ENCODE measurements at places on chromosomes 6 and 20.

DNA sequence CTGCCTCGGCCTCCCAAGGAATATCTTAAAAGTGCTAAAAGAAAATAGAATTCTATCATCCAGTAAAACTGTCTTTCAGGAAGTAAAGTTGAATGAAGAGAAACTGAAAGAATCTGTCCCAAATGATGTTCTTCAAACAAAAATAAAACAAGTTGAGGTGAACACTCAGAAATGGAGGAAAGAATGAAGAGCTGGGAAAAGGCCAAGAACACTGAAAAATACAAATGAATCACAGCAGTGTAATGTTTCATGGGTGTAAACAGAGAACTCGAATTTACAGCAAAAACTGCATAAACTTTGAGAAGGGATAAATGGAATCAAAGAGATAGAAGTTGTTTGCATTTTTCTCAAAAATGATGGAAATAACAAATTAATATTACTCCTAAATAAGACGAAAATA lies 317.3 kb downstream of the TAF4 start:
- DNase-seq: no peak

DNA sequence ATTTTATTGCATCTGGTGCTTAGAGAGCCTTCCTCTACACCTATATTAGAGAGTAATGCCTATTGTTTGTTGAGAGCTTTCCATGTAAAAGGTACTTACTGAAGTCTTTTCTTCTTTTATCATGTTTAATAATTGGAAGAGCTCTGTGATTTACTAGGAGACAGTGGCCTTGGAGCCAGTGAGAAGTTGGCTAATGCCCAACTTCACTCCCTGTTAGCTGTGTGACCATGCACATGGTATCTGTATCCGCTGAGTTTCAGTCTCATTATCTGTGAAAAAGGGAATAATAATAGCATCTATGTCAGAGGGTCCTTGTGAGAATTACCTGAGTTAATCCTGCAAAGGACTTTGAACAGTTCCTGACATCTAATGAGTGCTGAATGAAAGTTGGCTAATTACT lies 105.0 kb downstream of the CD109 start:
- no peak for DNase-seq

GRCh38 chr6:112842330-112842685 lies 495.2 kb downstream of the RFPL4B start:
- no peak for DNase-seq

GRCh38 chr20:44688053-44688625 lies 27.0 kb upstream of the CCN5 start:
- DNase-seq: no peak

DNA sequence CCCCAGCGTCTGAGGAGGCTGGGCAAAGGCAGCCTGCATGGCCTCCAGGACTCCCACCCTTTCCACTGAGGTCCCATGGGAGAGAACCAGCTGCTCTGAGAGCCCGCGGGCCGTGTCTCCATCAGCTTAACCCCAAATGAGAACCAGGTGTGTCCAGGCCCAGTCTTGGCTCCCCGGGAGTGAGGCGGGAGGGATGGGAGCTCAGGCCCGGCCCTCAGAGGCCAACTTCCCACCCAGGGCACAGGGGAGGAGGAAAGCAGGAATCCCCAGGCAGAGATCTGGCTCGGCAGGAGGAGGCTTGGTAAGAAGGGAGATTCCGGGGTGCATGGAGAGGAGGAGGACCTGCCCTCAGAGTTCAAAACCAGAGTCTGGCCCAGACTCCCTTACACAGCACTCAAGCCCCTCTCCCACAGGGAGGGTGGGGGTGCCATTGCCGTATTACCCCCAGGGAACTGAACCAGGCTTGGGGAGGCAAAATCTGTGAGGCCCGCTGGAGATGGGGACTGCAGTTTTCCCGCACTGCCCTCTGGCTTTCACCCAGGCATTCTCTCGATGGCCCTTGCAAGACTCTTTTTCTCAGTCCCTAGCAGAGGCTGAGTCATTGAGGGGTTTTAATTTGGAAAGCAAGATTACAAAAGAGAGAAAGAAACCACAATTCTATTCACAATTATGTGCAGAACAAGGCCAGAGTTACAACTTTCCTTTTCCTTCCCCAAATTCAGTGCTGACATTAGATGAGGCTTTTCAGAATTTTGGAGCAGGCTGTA lies 17.1 kb downstream of the FOXF2 start:
- DNase-seq: no peak

- DNase-seq: no peak
Measured at GRCh38 chr6:25270559-25270958, 8.6 kb upstream of the CARMIL1 start.

DNA sequence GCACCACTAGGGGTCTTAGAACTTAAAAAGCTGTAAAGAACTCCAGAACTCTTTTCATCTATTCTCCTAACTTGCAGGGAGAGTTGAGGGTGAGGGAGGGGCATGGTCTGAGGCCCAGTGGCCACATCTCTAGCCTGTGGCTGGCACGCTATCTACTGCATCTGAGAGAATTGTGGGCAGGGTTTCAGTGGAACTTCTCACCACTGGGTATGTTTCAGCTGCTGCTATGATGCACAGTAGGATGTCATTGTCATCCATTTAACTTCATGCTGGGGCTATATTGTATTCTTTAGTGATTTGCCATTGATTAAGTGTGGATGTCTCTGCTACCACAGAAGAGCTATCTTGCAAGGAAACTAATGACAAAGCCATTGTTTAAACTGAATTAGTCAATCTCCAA lies 4.5 kb downstream of the TMEM14A start:
- no peak for DNase-seq

DNA sequence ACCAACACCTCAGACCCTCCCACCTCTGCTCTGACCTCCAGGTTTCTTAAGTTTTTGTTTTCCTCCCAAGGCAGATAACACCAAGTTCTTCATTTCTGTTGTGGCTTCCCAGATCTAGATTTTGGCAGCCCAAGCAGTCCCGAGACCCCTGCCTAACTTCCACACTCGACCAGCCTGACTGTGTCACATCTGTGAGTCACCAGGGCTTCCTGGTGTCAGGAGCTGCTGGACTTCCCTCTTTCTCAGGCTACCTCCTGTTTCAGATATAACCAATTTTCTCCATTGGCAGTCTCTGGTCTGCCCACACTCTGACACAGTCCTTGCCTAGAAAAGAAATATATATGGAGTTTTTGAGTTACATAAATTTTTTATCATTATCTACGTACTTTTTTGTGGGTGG lies 46.1 kb upstream of the CCN6 start:
- DNase-seq: no peak

GRCh38 chr6:146861029-146861563 lies 262.3 kb downstream of the ADGB start:
- DNase-seq: no peak

- no peak for DNase-seq
Measured at GRCh38 chr6:13180538-13180937, 147.8 kb downstream of the TBC1D7 start.
